NCI-H1694 (cell line): ENCODE measurements at places on chromosomes 3 and 15.
A peak's percentile ranks its signal among the peaks of the same experiment; 100 is the strongest.

GRCh38 chr3:145963111-145963510 lies 197.9 kb downstream of the PLOD2 start:
- no peak for DNase-seq

- DNase-seq, result no peak
Observed at GRCh38 chr3:127036209-127037020, 53.5 kb downstream of the PLXNA1 start.

DNA sequence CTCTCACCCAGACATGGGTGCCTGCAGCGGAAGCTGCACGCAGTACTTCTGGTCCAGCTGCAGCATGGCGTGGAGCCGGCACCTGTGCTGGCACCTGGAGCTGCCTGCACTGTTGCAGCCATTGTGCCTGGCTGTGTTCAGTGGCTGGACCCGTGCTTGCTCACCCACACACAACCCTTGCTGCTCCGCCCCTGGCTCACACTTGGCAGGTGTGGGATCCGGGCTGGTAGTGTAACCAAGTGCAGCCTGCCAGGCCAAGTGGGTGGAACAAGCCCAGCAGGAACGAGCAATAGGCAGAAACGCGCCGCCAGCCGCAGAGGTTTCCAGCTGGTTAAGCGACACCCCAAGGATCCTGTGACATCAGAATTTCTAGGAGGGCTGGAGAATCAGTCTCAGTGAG lies 11.2 kb upstream of the SCAPER start:
- DNase-seq, result no peak

- no peak for DNase-seq
Observed at GRCh38 chr3:67937498-67938118, 283.2 kb upstream of the SUCLG2 start.

DNA sequence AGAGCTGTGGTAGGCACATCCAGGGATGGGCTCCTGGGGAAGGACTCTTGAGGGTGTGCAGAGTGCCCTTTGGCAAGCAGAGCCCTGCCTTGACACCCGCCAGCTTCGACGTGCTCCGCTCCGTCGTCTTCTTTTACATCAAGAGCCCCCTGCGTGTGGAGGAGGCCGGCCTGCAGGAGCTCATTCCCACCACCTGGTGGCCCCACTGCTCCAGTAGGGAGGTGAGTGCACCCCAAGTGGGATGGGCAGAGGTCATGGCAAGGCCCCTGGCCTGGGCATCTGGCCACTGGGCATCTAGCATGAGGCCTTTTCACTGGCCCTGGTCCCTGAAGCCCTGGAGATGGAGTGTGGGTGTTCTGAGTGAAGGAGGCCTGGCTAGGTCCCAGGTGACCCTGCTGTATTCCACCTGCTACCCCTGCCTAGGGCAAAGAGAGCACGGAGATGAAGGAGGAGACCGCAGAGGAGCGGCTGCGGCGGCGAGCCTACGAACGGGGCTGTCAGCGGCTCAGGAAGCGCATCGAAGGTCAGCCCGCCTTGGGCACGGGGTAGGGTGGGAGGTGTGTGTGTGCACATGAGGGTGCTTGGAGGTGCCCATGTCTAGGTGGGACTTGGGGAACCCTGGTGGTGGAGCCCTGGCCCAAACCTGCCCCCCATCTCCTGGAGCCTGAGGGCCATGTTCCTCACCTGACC lies 12.2 kb downstream of the RNF123 start:
- no peak for DNase-seq

- no peak for DNase-seq
Observed at GRCh38 chr3:56985460-56985859, 75.0 kb upstream of the SPATA12 start.

DNA sequence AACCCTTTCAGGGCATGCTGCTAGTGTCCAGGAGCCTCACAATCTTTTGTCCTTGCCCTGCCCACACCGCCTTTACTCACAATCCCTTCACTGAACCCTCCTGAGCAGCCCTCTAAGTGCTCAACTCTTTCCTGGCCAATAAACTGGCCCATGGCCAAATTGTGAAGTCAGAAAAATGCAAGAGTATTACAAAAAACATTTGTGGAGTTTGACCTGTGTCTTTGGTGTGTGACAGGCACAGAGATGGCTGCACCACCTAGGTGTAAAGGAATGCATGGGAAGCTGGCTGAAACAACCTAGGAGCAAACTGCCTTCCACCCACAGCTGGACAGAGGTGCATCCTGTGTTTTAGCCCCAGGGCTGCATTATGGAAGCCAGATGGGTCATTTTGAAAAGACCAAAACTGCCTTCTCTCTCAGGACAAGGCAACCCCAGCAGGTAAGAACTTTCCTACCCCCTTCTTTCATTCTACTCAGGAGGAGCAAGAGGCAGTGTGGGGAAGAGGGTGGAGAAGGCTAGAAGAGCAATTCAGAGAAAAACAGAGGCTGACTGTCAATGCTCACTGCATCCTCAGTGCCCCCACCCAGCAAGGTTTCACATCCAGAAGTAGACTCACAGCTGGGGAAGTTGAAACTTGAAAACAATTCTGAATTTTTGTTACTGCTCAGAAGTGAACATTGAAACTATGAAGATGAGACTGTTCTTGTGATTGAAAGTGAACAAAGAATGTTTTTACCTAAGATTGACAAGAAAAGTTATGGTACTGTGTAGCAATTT lies 78.6 kb downstream of the TRIM42 start:
- no peak for DNase-seq

GRCh38 chr15:61182946-61183345 lies 46.2 kb downstream of the RORA start:
- DNase-seq, result no peak

DNA sequence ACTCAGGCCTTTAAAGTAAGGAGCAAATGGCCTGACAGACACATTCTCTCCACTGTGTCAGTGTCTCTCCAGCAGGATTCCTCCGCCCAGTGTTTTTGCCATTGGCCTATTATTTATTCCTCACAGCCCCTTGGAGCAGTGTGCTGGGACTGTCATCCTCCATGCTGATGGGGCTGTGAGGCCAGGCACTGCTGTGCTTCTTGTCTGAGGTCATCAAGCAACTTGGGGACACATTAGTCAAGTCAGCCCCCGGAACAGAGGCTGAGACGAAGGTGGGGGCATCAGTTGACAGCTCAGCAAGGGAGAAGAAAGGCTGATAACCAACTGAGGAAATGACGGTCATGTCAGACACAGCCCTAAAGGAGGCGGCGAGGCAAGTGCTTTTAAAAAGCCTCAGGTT lies 67.4 kb downstream of the XXYLT1 start:
- DNase-seq, result no peak

DNA sequence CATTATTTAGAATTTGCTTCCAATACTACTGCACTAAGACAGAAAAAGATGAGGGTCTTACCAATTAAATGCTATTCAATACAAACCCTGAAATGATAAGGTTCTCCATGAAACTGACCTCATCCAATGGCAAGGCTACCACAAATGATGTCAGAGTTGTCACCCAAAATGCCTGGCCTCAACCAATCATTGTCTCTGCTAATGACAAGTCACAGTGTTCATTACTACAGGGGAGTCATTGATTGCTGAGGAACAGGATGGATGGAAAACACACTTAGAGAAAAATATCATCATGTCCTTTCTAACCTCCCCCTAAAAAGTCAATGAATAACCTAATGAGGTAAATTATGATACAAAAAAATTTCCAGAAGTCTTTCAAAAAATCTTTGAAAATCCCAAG lies 91.0 kb downstream of the FOXP1 start:
- no peak for DNase-seq

GRCh38 chr15:65085990-65086679 lies 9.6 kb downstream of the KBTBD13 start:
- DNase-seq, result no peak

DNA sequence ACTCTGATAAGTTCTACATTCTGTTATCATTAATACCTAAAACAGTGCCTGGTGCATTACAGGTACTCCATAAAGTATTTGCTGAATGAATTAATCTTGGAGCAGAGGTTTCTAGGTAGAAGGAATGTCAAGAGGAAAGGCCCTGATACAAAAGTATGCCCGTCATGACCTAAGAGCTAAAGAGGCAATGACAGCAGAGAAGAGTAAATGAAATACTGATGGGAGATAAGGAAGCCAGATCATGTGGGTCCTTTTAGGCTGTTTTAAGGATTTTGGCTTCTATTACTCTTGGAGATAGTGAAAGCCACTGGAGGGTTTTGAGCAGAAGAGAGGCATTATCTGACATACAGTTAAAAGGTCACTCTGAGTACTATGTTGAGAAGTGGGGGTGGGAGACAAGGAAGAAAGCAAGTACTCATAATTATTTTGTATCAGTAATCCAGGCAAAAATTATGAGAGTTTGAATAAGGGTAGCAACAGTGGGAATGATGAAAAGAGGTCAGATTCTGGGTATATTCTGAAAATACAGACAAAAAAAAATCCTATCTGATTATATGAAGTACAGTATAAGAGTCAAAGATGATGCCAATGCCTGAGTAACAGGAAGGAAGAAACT lies 48.3 kb downstream of the DENND4A start:
- no peak for DNase-seq

DNA sequence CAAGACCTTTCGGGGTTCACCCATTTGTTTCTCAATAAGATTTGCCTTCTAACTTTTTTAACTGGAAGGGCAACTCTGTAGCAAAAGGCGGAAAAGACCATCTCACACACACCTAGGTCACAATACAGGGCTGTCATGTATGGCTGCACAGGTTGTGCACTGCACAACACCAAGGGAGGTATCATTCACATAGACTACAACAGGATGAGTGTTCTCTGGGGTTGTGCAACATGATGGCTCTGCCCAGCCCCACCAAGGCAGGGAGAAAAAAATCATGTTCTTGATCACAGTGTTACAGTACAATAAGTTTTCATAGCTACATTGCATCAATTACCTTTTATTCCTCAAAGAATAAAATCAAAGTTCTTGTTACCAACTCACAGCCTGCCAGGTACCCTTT lies 52.8 kb downstream of the ANXA2 start:
- no peak for DNase-seq

GRCh38 chr3:57279685-57280084 lies 12.8 kb downstream of the ASB14 start:
- no peak for DNase-seq

GRCh38 chr3:137105277-137105977 lies 147.6 kb downstream of the IL20RB start:
- peak; percentile 80 for DNase-seq

GRCh38 chr15:40871749-40872617 lies 2.1 kb downstream of the RHOV start:
- DNase-seq, result no peak

DNA sequence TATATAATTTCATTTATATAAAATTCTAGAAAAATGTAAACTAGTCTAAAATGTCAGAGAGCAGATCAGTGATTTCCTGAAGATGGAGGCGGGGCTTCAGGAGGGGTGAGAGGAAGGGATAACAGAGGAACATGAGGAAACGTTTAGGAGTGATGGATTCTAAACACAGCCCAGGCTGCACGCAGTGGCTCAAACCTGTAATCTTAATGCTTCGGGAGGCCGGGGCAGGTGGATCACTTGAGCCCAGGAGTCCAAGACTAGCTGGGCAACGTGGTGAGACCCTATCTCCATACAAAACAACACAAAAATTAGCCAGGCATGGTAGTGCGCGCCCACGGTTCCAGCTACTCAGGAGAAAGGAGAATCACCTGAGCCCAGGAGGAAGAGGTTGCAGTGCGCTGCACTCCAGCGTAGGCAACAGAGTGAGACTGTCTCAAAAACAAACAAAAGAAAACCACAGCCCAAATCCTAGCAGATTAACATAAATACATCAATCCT lies 18.0 kb upstream of the IQCF1 start:
- DNase-seq, result no peak

- DNase-seq, result no peak
Observed at GRCh38 chr3:138724443-138724842, 110.3 kb downstream of the PIK3CB start.

- no peak for DNase-seq
Observed at GRCh38 chr15:27638958-27639357, 460.2 kb downstream of the OCA2 start.

DNA sequence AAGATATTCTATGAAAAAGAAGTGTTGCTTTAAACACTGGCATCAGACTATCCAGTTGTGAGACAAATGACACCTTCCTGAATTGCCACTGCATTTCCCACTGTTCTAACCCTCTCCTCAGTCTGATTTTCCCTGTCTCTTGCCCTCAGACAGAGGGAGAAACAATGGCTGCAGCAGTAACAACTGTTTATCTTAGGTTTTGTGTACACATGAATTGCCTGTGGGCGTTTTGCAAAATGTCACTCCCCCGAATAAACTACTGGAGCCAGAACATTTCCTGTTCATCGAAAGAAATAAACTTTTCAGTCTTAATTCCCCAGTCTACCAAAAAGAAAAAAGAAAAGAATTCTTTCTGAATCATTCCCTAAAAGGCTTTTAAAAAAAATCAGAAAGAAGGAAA lies 155.1 kb downstream of the MAGI1 start:
- no peak for DNase-seq

GRCh38 chr3:59277201-59277600 lies 227.4 kb upstream of the CFAP20DC start:
- DNase-seq, result no peak

- DNase-seq, result no peak
Observed at GRCh38 chr15:61151791-61152190, 77.3 kb downstream of the RORA start.

GRCh38 chr15:22966321-22967083 lies 13.7 kb downstream of the CYFIP1 start:
- DNase-seq, result peak; percentile 29

DNA sequence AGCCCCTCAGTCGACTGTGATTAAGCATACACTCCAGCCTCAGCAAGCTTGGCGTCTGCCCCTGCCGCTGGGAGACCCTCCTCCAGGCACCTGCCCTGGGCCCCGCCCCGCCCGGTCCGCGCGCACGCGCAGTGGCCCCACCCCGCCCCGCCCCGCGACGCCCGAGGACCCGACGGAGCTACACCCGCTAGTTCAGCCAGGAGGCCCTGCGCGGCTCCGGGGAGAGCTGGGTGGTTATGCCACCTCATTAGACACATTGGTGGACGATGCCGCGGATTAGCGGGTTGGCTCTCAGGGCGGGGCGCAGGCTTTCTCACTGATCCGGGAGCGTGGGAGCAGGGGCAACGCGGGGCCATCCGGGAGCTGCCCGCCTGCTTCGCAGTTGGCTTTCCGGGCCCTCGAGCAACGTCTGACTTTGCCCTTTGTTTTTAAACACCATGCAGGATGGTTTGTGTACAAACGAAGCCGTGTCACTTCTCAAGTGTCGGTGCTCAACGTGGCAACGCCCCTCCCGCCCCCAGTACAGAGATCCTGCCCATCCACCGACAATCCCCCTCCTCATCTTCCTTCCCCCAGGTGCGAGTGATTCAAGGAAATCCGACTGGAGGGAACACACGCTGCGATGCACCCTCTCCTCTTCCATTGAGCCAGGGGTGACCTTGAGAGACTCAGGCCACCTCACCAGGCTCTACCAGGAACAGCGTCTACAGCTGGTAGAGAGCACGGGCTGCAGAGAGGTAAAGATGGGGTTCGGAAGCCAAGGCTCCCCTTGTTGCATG lies 109.3 kb downstream of the SHQ1 start:
- DNase-seq, result no peak

- DNase-seq, result no peak
Observed at GRCh38 chr3:182650568-182651128, 142.7 kb upstream of the ATP11B start.

GRCh38 chr15:67143646-67144045 lies 78.2 kb downstream of the SMAD3 start:
- DNase-seq, result no peak

GRCh38 chr15:68997050-68997449 lies 17.4 kb upstream of the NOX5 start:
- DNase-seq, result no peak

GRCh38 chr3:156323466-156323865 lies 203.1 kb downstream of the KCNAB1 start:
- no peak for DNase-seq

GRCh38 chr3:116740293-116740692 lies 30.7 kb downstream of the TUSC7 start:
- no peak for DNase-seq
